ENCODE measurements at places on chromosomes 6 and 20. TPM values are rescaled to one million over a fixed set of nuclear protein-coding genes. Genes with fewer than 3 reads are reported as not detected.

GRCh38 chr6:158361961-158362669 is 49.9 kb downstream of the TULP4 start:
- no peak for DNase-seq

DNA sequence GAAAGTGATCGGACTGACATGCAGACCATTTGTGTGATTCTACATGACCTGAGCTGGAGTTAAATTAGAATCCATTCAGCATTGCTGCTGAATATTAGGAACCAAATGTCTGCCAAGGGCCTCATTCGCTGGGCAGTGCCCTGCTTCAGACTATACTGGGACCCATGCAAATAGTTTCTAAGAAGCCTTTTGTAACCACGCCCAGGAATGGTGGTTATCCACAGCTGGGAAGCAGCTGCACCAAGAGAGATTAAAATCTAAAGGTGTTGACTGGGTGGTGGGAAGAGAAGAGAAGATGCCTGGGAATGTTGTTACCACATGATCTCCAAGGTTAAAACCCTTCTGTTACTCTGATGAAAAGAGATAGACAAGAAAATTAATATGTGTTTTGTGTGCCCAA is 156.8 kb downstream of the PKHD1 start:
- DNase-seq: no peak

GRCh38 chr6:163750431-163751031 is 336.0 kb downstream of the QKI start:
- DNase-seq: no peak

Gene SIRPB2
- not detected for total RNA-seq

GRCh38 chr6:136720045-136720770 is 72.1 kb downstream of the MAP3K5 start:
- no peak for DNase-seq

Gene VGLL2
- not detected for total RNA-seq

GRCh38 chr20:31605902-31606803 is 1.1 kb downstream of the ID1 start:
- peak; percentile 47 for DNase-seq

DNA sequence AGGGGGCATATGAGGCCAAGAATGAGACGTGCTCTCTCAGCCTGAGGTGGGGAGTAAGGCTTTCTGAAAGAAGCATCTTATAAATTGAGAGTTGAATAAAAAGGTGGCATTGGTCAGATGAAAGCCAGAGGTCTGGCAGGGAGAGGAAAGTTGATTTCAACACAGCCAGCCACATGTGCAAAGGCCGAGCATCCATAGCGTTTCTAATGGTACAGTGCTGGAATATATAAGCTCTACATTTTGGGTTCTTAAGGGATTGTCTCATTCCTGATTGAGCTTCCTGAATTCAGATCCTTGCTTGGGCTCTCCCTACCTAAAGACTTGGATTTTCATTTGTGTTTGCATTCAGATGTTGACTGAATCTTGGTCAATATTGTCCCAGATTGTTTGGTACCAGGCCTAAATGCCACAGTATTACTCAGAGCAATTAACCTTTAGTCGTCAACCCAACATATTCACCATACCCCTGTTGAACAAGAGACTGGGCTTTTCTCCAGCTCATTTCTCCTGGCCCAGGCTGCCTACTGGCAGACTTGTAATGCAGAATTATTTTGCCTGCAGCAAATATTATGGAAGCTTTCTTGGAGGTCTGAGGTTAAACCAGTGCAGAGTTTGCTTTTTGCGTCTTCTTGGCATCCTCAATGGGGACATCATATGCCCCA is 14.5 kb upstream of the BCAS1 start:
- peak; percentile 75 for DNase-seq

DNA sequence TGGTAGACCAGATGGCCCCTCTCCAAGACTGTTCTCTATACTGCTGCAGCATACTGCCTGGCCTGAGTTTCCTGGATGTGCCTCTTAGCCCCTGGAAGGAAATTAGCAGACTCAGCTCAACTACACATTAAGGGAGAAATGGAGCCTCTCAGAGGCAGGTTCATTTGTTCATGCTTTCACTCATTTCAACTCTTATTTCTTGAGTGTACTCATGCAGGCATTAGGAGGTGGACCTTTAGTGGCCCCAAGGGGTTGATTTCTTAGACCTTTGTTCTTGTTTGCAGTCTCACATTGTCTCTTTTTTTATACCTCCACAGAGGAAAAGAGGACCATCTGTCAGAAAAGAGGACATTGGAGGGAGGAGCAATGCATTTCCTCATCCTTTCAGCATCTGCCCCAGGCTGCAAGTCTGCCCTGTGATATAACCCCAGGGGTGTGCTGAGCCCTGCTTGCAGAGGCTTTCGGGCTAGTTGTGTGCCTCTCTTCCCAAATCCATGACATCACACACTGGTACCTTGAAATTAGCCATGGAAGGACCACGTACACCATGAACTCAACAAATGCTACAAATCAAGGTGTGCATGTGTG is 456.2 kb downstream of the CD83 start:
- DNase-seq: no peak

Gene MYLK2
- total RNA-seq: not detected

Gene PPP1R3G
- total RNA-seq: 0.56 TPM

DNA sequence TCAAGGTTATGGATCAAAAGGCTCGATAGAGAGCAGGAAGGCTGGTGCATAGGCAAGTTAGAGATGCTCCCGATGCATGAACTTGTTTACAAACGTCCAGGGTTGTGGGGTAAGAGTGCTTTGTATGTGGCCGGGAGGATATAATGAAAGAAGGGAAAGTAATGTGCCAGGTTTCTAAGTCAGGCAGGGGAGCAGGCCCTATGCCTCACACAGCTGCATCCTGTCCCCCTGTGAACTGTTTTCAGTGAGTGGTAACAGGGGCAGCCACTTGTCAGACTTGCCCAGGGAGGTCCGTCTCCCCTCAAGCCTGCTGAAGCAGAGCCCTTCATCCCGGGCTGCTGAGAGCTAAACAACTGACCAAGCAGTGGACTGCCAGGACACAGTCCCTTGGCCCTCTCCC is 19.4 kb downstream of the KCNK5 start:
- DNase-seq: no peak

DNA sequence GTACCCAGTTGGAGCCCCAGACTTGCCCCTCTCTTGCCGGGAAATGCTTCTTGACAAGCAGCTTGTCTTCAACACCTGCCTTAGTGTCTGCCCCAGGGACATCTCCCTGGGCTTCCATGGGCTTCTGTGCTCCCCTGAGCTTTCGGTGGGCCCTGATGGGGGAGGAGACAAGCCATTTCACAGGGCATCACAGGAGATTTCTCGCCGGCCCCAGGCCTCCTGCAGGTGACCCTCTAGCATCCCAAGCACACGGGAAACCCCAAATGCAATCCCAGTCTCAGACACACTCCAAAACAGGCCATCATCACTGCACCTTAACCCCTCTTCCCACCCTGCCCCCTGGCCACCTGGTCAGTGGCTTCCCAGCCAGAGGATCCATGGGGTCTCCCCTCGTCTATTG is 74.5 kb downstream of the JPH2 start:
- no peak for DNase-seq

Gene RAET1L
- total RNA-seq: not detected

GRCh38 chr6:73657201-73657600 is 3.4 kb upstream of the SLC17A5 start:
- no peak for DNase-seq

- peak; percentile 86 for DNase-seq
These were observed 34.1 kb downstream of the CDYL start for GRCh38 chr6:4809999-4810918.

Gene PTPRT
- not detected for total RNA-seq

Gene SEL1L2
- not detected for total RNA-seq

- DNase-seq: no peak
These were observed 100.0 kb upstream of the CITED2 start for GRCh38 chr6:139474145-139475108.

- no peak for DNase-seq
These were observed 157.3 kb downstream of the BTBD9 start for GRCh38 chr6:38482466-38482865.

DNA sequence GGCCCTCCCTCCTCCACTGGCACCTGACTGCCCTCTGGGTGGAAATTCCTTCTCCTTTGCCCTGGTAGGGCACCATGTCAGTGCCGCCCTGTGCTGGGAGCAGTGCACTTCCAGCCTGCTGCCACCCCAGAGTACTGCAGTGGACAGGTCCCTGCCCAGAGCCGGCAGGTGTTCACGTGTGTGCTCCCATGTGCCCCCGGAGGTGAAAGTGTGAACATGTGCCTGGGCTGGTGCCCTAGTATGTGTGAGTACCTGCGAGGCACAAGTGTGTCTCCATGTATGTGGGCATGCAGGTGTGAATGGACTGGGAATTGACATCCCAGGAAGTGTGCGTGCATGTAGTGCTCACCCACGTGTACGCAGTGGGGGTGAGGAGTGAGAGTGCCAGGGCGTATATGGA is 29.4 kb downstream of the SDCBP2 start:
- DNase-seq: no peak

GRCh38 chr6:14401246-14401645 is 283.7 kb downstream of the CD83 start:
- no peak for DNase-seq

GRCh38 chr6:25473447-25473846 is 178.6 kb upstream of the SCGN start:
- no peak for DNase-seq

- no peak for DNase-seq
These were observed 286.1 kb upstream of the PLCB4 start for GRCh38 chr20:8782804-8783203.

DNA sequence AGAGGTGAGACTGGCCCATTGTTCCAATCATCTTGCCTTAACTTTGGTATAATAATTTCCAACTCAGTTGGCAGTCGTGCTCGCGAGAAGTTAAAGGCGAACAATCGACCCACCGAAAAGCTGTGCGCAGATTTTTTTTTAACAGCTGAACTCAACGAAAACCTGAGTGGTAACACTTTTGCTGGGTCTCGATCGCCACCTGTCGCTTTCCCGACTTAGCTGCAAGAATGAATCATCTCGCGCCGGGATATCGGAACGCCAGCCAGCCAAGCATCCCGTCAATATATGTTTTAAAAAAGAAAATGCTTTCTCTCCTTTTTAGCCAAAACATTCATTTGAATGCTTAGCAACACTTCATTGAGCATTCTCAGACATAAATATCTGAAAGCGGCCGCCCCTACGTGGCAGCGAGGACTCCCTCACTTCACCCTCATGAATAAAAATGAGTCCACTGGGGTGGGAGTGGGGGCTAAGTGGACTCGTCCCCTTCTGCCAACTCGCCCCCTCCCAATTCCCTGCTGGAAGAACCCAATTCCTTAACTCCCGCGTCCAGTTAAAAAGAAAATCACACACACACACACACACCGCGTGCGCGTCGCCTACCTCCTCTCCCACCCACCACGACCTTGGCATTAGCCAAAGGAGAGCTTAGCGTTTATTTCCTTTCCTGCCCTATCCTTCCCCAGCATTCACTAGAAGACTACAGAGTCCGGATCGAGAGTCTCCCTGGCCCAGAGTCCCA is 1.5 kb downstream of the COL12A1 start:
- DNase-seq: peak; percentile 40

Gene CDSN
- total RNA-seq: not detected

Gene TNXB
- total RNA-seq: 1.6 TPM

DNA sequence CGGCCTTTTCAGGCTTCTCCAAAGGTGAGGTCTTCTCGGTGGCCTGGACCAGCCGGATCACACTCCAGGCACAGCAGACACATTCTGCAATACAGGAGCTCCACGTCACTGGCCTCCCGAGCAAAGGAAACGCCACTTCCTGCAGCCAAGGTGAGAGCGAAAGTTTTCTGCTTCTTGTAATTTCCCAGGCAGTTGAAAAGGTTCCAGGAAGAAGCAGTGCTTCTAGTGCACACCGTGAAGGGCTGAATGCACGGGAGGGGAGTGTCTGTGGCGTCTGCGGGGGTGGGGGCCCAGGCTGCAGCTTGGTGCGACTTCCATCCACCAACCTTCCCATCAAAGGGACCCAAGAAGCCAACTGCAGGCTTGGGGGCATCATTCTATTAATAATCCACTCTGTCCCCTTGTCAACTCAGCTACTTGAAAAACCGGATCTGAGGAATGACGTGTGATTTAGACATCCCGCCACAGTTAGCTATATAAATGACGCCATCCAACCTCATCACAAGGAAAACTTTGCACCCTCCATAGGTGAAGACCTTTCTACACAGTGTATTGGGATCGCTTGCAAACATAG is 61.1 kb downstream of the NFATC2 start:
- no peak for DNase-seq

GRCh38 chr6:5191222-5191621 is 69.5 kb downstream of the LYRM4 start:
- DNase-seq: no peak

DNA sequence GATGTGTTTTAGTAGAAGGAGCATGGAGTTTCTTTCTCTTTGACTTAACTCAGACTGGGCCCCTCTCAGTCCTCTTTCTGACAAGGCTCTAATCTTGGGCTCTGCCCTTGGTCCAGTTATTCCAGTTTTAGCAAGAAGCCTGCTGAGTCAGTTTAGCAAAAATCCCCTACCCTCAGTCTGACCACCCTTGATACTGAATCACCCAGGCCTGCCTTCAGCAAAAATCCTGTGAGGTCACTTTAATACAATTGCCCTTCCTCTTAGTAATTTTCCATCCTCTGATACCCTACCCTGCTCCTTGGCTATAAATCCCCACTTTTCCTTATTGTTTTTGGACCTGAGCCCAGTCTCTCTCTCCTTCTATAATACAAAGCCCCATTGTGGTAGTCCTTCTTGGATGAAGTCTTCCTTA is 326.7 kb upstream of the NOX3 start:
- DNase-seq: no peak

DNA sequence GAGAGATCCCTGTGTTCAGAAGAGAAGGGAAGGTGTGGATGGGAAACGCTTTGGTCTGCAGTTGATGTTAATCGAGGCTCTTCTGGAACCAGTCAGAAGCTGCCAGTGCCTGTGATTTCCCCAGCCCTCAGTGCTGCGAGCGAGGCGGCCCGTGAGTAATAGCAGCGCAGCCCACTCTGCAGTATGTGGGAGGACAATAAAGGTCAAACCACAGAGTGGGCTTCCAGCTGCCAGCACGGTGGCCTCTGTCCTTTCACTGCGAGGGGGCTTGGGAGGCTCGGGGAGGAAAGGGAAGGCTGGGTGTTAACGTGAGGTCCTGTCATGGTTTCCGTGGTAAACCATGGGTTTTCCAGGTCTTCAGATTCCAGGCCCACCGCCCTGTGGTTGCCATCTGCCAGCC is 32.3 kb upstream of the TAGAP start:
- DNase-seq: no peak

DNA sequence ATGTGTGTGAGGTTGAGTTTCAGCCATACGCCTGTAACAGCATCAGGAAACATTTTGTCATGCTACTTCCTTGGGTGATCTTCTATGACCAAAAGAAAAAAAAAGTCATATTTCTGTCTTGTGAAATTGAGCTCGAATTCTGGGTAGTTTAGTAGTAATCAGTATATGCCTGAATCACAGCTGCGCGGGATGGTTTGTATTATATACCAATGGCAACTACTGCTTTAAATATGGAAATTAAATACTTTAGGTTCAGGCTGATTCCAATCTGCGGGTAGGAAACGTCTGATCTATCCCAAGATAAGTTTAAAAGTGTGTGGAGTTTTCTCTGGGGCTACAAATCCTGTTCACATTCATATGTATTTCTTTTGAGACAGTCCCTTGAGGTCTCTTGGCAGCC is 115.6 kb upstream of the FERMT1 start:
- no peak for DNase-seq
